Activated CD8-positive, alpha-beta memory T cell treated with anti-CD3 and anti-CD28 coated beads for 1 hour (primary cell): ENCODE measurements at places on chromosomes 4 and X.

- no peak for DNase-seq
These were observed 103.8 kb upstream of the SORBS2 start for GRCh38 chr4:185915817-185916216.

GRCh38 chr4:144705601-144706590, 59.9 kb downstream of the HHIP start:
- DNase-seq, result no peak

- no peak for DNase-seq
These were observed 255.5 kb downstream of the LDB2 start for GRCh38 chr4:16642897-16643296.

- DNase-seq, result no peak
These were observed 14.3 kb downstream of the TENM3 start for GRCh38 chr4:182257503-182257902.

DNA sequence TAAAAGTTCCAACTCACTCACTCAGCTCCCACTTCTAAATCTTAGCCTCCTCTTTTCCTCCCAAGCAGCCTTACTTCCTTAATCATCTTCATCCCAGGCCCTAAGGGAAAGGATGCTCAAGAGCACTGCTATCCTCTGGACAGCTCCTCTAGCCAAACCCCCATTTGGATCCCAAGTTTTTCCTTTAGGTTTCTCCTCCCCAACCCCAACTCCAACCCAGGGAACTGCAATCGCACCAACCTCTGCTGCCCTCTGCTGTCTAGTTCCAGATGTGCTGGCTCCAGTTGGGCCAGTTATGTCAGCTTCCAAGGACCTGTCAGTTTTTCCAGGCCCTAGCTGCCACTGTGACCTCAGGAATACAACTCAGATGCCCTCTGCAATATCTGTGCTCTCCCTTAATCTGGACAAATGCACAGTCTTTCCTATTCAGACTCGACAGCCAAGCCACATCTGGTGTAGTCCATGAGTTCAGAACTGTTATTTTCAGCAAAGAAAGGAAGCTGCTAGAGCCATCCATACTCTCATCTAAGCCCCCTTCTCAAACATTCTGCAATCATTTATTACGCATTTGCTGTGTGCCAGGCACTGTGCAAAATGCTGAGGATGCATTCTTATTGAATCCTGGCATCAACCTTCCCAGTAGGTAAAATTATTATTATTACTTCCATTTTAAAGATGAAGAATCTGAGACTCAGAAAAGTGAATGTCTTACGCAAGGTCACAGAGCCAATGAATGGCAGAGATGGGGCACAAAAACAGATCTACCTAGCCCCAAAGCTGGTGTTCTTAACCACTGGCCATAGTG, 12.3 kb upstream of the XPNPEP2 start:
- DNase-seq, result no peak

DNA sequence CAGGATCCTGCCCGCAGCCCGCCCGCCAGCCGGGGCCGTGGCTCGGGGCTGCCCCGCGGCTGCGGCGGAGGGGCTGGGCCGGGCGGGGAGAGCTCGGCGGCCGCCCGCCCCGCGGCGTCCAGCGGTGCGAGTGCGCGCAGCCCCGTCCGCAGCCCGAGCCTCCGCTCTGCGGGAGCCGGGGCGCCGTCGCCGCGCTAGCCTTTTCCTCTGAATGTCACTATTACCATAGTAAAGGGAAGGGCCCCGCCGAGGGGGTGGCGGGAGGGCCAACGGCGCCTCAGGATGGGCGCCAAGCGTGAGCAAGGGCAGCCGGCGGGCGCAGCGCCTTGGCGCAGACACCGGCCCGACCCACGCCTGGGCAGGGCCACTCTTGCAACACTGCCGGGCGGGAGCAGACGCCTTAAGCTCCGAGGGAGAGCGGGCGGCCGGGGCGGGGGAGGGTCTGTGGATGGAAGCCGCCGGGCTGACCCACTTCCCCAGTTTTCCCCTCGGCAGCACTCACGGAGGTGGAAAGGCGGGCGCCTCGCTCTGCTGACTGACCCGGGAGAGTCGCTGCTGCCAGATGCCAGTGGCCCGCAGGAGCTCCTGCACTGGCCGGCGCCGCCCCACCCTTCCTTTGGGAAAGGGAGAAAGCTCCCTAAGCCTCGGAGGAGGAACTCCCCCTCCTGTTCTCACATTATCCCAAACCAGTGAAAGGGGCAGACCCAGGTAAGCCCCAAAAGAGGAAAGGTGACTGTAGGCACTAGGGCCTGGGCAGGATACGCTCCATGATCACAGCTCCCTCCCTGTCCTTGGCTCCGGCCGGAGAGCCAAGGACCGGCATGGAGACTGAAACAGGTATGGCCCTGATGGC, 329.4 kb downstream of the HNRNPD start:
- no peak for DNase-seq

DNA sequence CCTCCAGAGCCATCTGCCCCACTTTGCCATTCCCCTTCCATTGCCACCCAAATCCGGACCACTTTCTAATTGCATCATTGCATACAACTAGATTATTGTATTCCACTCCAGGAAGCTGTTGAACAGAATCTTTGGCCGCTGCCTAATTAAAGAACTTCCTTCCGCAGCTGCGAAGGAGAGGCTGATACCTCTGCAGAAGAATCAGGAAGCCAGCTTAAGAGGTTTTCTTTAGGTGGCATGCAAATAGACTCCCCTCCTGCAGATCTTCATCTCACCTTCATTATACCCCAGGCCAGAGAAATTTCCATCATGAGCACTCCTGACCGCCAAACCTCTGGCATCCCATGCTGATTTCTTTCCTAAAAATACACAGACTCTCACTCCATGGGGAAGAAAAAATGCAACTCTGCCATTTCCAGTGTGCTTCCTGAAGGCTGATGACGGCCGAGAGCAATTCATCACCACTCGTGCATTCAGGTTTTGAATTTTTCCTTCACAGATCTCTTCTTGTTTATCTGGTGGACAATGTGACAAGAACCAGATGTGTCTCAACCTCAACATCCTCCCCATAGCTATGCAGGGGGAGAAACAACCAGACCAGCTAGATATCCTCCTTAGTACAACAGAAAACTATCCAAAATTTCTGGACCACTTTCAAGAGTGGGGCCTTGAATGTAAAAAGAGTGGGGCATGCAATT, 31.2 kb downstream of the LGI2 start:
- no peak for DNase-seq

- DNase-seq, result no peak
These were observed 42.3 kb downstream of the NALF2 start for GRCh38 chrX:69546417-69546816.

GRCh38 chr4:140940589-140940988, 184.4 kb upstream of the TBC1D9 start:
- DNase-seq, result no peak

DNA sequence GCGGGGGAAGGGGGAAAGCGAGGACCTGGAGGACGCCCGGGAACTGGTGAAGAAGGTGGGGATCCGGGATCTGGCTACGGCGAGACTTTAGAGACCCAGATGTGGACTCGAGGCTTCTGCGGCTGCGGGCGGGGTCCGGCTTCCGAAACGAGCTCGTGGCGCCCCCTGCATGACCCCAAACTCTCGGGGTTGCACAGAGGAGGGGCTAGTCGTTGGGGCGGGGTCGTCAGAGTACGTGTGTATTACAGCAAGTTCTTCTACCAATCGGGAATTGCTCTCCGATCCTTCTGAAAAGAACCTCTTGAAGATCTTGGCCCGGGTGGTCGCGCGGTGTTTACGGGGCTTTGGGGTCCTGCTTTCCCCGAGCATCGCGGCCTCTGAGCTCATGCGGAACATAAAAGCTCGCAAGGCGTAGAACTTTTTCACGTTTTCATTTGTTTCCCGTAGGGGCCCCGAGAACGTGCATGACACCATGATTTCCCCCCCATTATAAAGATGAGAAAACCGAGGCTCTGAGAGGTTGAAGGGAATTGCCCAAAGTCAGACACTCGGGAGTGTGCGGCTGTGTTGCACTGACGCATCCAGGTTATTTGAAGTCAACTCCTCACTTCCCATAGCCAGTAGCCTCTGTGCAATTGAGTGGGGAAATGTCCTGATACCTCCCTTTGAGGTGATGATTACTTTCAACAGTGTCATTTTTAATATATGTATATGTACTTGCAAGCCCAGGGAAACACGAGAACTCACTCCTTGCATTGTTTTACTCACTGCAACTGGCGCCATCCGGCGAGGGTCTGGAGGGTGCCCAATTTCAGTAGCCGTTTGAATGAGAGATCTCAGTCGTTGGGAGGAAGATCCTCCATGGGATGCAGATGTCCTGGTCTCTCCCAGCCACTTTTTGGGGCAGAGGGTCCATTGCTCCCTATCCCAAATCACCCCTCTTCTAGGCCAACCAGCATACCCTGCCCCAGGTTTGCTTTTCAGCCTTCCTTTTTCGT, at the start of gene BEND4:
Gene BEND4 (minus strand): TSS at position 149 of the 998 bp plus-strand sequence. CDS start 512 bp downstream, outside the sequence.
- no peak for DNase-seq

GRCh38 chr4:98210281-98210680, 50.9 kb upstream of the RAP1GDS1 start:
- no peak for DNase-seq

GRCh38 chr4:47145630-47146029, 114.3 kb downstream of the GABRB1 start:
- DNase-seq, result no peak

DNA sequence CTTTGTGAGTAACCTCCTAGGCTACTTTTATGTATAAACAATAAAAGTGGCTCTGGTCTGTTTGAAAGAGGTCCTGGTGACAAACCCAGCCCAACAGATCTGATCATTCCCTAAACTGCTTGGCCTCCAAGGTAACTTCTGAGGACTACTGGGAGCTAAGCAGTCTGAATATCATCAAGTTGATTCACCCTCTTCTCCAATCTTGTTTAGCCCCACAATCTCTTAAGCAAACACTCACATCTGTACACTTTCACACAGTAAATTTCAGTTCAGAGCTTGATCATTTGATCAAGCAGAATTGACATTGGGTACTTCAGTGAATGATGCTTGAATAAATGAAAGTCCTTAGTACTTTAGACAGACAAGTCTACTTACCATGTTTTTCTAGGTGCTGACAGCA, 74.7 kb downstream of the HCCS start:
- DNase-seq, result no peak
